Suprapubic skin (tissue), 4 donors: ENCODE measurements at places on chromosomes 6 and 20. TPM values are rescaled to one million over a fixed set of nuclear protein-coding genes. Genes with fewer than 3 reads are reported as not detected.

The BFSP1 gene
- total RNA-seq: 0.85 TPM

The CALHM4 gene
- 2.6 TPM for total RNA-seq

DNA sequence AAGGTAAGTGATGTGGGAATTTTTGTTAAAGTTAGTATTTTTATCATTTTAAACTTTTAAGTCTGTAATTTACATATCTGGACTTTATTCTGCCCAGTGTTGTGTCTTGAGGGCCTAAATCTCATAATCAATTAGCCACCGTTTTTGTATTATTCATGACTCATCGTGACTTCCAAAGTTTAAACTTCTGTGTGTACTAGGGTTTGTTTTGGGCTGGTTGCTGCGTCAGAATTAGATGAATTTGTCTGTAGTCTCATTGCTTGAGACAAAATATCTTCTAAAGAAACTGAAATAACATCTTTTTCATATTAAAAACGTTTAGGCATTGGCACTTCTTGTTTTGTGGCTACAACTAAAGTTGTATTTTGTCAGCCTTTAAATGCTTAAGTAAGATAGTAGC, 41.3 kb downstream of the CDYL start:
- no peak for DNase-seq

DNA sequence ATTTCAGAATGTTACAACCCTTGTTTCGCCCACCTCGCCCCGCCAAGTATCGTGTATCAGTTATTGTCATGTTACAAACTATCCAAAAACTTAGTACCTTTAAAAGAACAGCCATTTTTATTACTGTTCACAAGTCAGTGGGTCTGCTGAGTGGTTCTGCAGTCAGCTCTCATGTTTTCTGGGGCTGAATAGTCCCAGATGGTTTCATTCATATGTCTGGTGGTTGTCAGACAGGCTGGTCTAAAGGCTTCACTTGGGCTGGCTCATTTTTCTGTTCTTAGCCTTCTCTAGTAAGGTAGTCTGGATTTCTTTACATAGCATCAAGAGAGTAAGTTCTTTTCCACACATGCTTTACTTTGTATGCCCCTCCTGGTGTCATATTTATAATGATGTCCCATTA, 8.6 kb downstream of the ZNF292 start:
- no peak for DNase-seq

DNA sequence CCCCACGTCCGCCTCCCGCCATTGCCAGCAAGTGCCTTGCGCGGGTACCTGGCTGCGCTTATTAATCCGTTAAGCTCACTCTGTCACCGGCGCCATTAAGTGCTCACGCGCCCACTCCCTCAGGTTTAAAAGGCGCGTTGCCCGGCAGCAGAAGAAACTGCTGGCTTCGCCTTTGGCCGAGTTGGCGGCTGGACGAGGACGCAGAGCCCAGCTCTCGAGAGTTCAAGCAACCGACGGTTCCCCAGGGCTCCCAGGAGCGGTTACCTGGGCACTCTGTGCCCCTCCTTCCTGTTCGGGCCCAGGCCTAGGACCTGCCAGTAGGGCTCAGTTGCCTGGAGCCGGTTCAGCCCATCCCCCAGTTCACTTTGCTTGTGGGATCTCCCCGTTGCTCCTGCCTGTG, at the start of gene GGTLC1:
GGTLC1 (minus strand) TSS at position 219 of the 400 bp plus-strand sequence. CDS start 2,168 bp downstream, outside the sequence.
- DNase-seq: no peak

GRCh38 chr20:15599961-15600360, 973.3 kb downstream of the KIF16B start:
- no peak for DNase-seq

- DNase-seq: peak; percentile 55
Measured at GRCh38 chr20:36312724-36313441, 6.7 kb downstream of the DLGAP4 start.

DNA sequence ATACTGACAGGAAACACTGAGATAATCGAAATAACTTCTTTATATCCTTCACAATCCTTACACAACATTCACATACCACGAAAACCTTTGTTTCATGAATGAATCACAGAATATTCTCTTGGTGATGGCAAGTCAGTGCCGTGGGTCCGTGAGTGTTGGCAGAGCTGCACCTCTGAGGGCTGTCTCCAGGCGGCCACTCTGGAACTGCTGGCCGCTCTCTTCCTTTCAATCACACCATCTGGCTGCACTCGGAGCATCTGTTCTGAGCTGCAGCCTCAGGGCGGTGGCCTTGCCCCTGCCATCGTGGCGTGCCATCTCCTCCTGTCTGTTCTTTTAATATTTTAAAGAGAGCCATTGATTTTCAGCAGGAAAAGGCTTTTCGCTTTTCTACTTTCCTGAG, 129.4 kb upstream of the AFDN start:
- DNase-seq: no peak
